ENCODE measurements at places on chromosomes 4 and X. TPM values are rescaled to one million over a fixed set of nuclear protein-coding genes. Genes with fewer than 3 reads are reported as not detected.

FAM149A gene
- total RNA-seq = 20.7 TPM

DNA sequence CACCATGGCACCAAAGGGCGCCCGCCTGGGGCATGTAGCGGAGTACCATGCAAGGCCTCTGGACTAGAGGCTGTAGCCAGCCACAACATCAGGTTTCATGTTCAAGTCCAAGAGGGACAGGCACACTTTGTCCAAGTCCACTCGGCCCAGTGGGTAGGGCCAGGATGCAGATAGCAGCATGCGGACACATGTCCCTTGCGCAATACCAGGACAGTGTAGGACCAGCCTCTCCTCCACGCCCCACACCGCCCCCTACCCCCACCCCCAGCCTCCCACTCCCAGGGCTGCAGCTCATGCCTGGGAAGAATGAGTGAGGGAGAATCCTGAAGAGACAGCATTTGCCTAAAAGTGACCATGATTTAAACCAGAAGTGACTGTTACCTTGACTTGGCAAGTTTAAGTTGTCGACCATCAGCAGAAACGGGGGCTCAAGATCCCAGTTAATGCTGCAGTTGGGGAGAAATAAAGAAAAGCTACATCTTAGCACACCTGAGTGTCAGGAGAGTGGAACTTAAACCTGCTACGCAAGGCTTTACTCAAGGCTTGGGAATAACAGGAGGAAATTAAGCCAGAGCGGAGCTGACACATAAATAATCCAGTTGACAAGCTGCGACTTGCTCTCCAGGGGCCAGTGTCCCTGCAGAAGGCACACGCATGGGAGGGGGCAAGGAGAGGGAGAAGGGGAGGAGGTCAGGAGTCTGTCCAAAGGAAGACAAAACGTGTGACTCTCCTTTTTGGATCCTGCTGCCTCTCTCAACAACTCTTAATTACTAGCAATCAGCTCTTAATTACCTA lies 221.7 kb downstream of the BCOR start:
- H3K4me3 ChIP-seq = no peak overlapping the region

- H3K4me1 ChIP-seq = no peaks in the 10 kb centered on the region
- DNase-seq = no peak
- no peaks in the 10 kb centered on the region for H3K27me3 ChIP-seq
- no peak overlapping the region for H3K4me3 ChIP-seq
These were observed 95.4 kb downstream of the COL25A1 start for GRCh38 chr4:109207061-109207460.

PAK3 gene
- total RNA-seq = 1.4 TPM

GRCh38 chrX:152913346-152913745 lies 15.5 kb downstream of the ZNF185 start:
- no peaks in the 10 kb centered on the region for H3K36me3 ChIP-seq
- no peak overlapping the region for H3K4me3 ChIP-seq
- H3K27ac ChIP-seq = no peak overlapping the region
- no peak for DNase-seq
- H3K27me3 ChIP-seq = no peaks in the 10 kb centered on the region

DNA sequence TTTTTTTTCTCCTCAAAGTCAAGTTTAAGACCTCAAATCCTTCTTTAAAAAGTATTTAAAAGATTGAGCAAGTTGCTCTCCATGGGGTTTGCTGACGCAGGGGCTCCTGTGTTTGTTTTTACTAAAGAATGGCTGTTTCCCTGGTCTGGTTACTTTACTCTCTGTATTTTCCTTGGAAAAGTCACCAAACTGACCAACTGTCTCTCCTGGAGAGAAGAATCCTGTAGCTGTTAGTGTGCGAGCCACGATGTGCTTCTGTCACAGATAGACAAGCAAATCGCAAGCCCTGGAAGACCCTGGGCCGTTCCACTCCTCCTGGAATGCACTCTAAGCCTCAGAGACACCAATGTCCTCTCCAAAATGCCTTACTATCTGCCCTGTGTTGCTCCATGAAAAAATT lies 212.1 kb downstream of the CHIC2 start:
- no peaks in the 10 kb centered on the region for H3K27me3 ChIP-seq
- no peak overlapping the region for H3K4me3 ChIP-seq
- no peak for DNase-seq
- H3K27ac ChIP-seq = no peak overlapping the region
- no peaks in the 10 kb centered on the region for H3K36me3 ChIP-seq

DNA sequence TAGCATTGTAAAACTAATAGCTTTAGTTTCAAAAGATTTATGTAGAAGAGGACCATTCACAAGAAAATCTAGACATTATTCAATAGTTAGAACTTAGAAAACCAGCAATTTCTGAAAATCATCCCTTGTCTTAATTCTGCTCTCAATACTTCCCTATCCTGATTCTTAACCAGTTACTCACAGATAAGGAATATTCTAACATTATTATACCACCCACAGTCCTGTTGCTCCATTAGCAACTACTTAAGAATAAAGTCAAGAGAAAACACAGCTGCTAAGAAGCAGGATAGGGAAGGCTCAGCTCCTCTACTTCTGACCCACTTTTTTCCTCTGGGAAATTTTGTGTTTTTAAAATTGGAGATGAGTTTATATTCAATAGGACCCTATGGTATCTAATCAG lies 47.7 kb downstream of the PHKA1 start:
- DNase-seq = no peak
- no peak overlapping the region for H3K27ac ChIP-seq
- H3K4me3 ChIP-seq = no peak overlapping the region
- H3K36me3 ChIP-seq = no peaks in the 10 kb centered on the region

GRCh38 chr4:143224255-143224654 lies 39.5 kb downstream of the USP38 start:
- H3K4me3 ChIP-seq = no peak overlapping the region
- H3K36me3 ChIP-seq = peaks cover 8% of the 10 kb centered on the region
- H3K4me1 ChIP-seq = no peaks in the 10 kb centered on the region

PAGE1 gene
- not detected for total RNA-seq

SLITRK4 gene
- total RNA-seq = 0.61 TPM
